ENCODE measurements at places on chromosomes 12 and 14.

DNA sequence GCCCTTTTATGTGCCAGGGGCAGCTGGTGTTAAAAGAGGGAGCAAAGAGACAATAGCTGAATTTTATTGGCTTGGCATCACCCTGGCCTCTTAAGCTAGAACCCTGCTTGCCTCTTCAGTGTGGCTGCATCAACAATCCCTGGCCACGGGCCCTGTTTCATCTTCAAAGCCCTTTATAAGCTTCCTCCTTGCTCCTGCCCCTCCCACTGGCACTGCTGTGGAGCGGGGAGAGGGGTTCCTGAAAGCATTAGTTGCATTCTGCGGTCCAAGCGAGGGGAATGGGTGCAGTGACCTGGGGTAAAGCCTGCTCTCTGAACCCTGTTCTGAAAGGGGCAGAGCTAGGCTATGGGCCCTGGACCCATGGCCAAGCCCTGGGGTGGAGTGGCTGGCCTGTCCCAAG is 220 bp upstream of the KRT83 start:
- DNase-seq = no peak

GRCh38 chr12:2580821-2581220 is 213.9 kb upstream of the FKBP4 start:
- DNase-seq = peak; percentile 11

DNA sequence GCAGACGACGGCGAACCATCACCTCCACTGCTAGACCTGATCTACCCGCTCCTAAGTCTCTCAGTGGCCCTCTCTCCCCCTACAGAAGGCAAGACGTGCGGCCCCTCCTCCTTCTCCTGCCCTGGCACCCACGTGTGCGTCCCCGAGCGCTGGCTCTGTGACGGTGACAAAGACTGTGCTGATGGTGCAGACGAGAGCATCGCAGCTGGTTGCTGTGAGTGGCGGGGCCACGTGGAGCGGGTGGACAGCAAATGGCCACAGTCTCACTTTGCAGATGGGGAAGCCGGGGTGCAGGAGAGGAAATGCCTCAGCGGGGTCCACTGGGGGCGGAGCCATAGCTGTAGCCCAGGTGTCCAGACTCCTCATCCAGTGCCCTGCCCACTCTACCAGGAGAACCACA is 21.4 kb upstream of the NXPH4 start:
- no peak for DNase-seq

GRCh38 chr12:124566997-124567672 is at the start of gene NCOR2:
Gene NCOR2, minus strand, starts transcription at chr12:124567612. Its CDS starts 72,361 bp downstream, at chr12:124495251.
- peak; percentile 42 for DNase-seq

DNA sequence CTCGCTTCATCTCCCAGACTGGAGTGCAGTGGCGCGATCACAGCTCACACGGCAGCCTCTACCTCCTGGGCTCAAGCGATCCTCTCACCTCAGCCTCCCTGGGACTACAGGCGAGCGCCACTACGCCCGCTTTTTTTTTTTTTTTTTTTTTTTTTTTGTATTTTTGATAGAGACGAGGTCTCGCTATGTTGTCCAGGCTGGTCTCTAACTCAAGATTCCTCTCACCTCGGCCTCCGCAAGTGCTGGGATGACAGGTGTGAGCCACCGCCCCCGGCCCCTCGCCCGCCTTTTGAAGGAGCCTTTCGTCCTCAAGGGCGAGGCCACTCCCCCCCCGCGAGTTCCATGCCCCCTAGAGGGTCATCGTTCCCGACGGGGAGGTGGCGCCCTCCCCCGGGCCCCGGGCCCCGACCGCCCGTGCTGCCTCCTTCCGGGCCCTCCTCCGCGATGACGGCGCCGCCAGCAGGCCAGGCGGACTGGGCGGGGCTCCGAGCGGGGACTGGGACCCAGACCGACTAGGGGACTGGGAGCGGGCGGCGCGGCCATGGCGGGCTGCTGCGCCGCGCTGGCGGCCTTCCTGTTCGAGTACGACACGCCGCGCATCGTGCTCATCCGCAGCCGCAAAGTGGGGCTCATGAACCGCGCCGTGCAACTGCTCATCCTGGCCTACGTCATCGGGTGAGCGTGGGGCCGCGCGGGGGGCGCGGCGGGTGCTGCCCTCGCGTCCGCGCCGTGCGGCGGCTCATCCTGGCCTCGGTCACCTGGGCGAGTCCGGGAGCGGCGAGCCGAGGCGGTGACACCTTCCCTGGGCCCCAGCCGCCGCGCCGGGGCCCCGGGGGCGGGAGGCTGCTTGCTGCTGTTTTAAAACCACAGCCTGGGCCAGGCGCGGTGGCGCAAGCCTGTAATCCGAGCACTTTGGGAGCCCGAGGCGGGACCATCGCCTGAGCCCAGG is at the start of gene P2RX4:
Gene P2RX4, plus strand, starts transcription at position 506 of the 949 bp plus-strand sequence. Its CDS starts 36 bp downstream, at position 542.
- DNase-seq = peak; percentile 81

DNA sequence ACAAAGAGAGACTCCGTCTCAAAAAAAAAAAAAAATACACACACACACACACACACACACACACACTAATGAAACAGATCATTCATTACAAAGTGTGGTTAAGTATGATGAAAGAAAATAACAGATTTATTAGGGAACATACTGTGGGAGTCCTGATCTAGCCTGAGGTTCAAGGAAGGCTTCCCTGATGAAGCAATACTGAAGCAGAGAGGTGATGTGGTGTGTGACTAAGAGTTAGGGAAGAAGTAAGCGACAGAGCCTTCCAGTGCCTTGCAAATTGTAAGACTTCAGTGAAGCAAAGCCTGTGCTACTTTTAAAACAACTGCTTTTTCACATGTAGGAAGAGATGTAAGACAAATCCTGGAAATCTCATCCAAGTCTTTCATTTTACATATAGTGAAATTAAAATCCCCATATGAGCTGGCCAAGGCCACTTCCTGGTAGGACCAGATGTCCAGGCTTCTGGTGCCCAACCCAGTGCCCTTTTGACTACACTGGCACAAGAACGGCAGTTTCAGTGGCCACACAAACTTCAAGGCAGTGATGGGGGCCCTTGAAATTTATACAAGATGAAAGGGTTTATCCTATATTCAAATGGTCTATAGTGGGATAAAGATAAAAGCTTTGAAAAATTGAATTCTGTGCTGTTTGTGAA is 86.2 kb downstream of the STON2 start:
- DNase-seq = no peak

DNA sequence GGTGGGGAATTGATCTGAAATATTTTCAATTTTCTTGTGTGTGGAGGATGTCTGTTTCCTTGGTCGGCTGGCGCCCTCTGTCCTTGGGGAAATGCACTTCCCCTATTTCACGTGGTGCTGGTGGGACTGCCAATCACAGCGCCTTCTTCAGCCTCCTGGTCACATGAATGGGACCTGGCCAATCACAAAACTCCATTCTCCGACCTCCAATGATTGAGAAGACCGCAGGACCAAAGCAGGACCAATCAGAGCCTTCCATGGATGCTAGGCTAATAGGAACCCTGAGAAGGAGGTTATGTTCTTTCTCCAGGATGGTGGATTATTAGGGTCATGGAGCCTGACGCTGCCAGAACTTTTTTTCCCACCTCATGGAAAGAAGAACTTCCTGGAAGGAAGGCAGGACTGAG is 188.7 kb downstream of the TTC8 start:
- DNase-seq = peak; percentile 36

DNA sequence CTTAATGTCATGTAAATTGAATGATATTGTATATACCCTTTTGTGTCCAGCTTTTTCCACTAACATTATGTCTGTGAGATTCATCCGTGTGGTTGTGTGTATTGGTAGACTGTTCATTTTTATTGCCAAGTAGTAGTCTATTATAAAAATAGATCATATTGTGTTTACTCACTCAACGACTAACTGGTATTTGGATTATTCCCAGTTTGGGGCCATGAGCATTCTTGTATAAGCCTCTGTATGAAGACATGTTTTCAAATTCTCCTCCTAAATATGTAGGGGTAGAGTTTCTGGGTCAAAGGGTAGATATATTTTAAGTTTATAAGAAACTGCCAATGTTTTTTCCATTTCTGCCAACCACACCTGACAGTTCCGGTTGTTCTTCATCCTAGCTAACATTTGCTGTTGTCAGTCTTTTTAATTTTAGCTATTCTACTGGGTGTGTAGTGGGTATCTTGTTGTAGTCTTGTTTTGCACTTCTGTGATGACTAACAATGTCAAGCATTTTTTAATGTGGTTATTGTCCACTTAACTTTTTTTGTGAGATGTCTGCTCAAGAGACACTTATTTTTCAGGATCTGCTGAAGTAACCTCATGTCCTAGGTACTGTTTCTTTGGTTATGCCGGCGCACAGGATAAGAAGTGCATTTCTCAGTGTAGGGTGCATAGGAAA is 93.2 kb downstream of the DACT1 start:
- DNase-seq = peak; percentile 25

- no peak for DNase-seq
These were observed 241.7 kb downstream of the CEP128 start for GRCh38 chr14:80699861-80700260.

GRCh38 chr14:67133144-67133543 is 56.1 kb upstream of the GARIN2 start:
- DNase-seq = no peak

GRCh38 chr14:82757776-82758175 is 1224.1 kb upstream of the SEL1L start:
- DNase-seq = no peak

- DNase-seq = no peak
These were observed 18.5 kb downstream of the DICER1 start for GRCh38 chr14:95138876-95139275.

- peak; percentile 18 for DNase-seq
These were observed 9.2 kb upstream of the PLEKHD1 start for GRCh38 chr14:69475194-69475818.

- DNase-seq = no peak
These were observed 17.0 kb downstream of the EAPP start for GRCh38 chr14:34522496-34522895.

GRCh38 chr12:116650585-116651087 is 87.2 kb downstream of the SPRING1 start:
- no peak for DNase-seq

DNA sequence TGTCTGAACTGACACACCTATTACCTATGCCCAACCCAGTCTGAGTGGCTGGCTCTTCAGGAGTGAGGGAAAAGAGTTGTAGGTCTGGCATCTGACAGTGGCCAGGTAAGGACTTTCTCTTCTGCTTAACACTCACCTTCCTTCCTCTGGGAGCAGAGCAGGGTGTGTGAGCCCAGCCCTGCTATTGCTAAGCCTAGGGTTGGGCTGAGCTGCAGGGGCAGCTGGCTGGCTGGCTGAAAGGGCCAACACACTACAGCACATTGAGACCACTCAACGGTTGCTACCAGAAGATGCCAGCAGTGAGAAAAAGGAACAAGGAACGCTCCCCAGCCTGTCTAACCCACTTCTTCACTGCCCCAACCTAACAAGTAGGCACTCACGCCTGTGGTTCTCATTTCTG is 201.2 kb downstream of the DPF3 start:
- DNase-seq = no peak

DNA sequence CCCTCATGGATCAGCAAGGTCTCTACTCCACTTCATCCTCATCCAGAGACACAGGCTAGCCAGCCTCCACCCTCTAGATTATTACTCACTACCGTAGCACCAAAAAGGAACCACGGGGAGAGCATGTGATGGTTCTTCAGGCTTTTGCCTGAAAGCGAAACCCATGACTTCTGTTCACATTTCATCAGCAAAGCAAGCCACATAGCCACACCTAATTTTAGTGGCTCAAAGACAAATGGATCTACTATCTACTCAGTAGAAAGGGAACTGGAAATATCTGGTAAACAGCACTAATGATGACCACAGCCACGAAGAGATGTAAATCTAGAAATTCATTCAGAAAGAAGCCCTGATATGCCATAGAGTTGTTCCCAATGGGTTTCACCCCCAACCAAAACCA is 51.4 kb downstream of the VCPKMT start:
- no peak for DNase-seq

- DNase-seq = no peak
These were observed 453.9 kb downstream of the MED13L start for GRCh38 chr12:115823635-115824034.

DNA sequence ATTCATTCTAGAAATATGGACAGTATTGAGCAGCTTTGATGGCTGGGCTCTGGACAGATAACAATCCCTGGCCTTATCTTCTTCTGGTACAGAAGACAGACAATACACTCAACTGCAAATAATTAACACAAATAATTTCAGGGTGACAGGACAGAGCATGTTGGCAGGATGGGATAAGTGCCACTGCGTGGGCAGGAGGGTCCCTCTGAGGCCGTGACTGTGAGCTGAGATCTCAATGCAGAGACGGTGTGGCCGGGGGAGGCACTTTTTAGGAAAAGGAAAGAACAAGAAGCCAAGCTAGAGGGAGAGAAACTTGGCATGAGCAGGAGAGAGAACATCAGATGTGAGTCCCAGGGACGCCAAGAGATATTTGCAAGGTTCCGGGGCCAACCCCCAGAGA is 8.1 kb downstream of the SYNE3 start:
- no peak for DNase-seq

DNA sequence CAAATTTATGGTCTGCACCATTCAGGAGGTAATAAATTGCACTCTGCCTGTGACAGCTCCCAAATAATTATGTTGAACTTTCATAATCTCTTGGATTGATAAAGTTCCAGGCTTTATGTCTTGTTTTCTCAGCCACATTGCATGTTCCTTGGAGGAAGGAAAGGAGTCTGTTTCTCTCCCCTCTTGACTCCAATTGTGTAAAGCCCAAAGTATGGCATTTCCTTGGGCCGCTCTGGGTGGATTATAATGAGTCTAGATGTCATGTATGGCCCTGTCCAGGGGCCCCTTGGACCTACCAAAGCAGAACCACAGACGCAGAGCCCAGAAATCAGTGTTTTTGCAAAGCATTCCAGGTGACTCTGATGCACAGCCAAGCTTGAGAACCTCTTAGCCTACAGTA is 160.8 kb downstream of the KSR2 start:
- DNase-seq = no peak

DNA sequence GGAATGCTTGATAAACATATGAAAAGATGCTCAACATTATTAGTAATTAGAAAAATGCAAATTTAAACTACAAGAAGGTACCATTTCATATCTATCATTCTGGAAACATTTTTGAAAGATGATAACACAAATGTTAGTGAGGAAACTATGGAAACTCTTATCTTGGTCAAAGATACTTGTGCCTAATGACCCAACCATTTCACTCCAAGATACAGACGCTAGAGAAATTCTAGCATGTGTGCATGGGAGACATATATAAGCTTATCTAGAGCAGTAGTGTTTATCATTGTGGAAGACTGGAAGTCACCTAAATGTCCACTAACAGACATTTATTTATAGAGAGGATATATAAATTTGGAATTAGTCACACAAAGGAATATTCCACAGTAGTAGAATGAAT is 143.1 kb upstream of the HMGA2 start:
- no peak for DNase-seq

GRCh38 chr12:76399040-76399439 is 50.8 kb upstream of the BBS10 start:
- DNase-seq = no peak

DNA sequence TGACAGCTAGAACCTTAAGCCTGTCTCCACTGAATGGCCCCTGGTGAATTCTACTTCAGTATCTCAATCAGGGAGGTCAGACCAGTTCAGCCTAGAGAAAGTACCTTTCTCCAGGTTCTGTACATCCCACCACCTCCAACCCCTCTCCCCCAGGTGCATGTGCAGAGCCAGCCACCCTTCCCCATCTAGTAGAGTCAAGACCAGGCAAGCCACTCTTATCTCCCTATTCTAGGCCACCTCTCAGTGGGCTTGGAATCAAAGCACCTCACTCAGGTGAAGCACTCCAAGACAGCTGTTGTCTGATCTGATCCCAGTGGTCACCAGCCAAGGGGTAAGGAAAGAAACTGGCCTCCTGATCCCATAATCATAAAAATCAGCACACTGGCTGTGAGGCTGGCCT is 340.9 kb downstream of the BCL11B start:
- DNase-seq = no peak

Measured in EL (cell line).